ENCODE measurements at places on chromosomes 2 and 18.

- no peak for DNase-seq
Observed at GRCh38 chr2:169961911-169962310, 134.7 kb downstream of the UBR3 start.

- DNase-seq: no peak
Observed at GRCh38 chr2:118639371-118639770, 208.1 kb downstream of the EN1 start.

GRCh38 chr18:50679656-50680055 lies 119.8 kb downstream of the MAPK4 start:
- no peak for DNase-seq

GRCh38 chr2:132911726-132912724 lies 242.0 kb upstream of the LYPD1 start:
- DNase-seq: no peak

DNA sequence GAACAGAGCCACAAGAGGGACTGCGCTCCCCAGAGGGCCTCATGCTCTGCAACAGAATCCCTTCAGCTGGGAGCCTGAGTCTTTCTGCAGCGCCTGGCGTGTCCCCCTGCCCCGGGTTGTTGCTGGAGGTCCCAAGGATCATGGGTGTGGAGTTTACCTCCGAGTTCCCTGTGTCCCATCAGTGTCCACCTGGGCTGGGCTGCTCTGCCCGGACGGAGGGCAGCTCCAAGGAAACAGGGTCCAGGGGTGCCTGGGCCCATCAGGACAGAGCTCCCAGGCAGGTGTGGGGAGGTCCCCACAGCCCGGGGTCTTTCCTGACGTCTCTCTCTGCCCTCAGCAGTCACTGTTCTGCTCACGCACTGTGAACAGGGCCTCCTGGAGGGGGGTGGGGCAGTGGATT lies 63.5 kb downstream of the EMILIN2 start:
- no peak for DNase-seq

DNA sequence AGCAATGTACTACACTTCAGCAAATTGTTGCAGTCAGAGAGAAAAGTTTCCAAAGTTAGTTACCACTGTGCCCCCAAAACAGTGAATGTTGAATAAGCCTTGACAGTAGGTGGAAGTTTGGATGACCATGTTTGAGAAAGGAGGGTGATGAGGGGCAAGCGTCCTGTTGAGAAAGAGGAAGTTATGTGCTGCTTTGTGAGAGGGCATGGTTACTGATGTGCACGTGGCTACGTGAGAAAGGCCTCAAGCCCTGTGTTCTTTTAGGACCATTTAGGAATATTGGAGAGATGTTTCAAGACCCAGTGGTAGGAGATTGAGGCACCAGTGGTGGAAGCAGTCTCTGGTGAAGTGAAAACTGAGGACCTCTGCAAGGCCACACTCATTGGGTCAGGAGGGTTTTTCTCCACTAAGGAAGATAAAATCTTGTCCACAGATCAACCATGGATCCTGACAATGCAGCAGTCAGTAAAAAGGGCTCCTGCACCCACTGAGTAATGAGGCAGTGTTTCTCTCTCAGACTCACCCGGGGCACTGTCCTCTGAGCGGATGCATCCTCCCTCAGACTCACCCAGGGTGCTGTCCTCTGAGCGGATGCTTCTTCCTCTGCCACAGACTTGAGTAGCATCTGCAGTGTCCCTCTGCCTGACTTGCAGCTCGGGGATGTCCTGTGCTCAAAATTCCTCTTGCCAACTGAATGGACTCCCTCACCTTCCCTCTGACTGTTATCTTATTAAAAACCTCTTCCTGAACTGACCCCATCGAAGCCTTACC lies 34.7 kb upstream of the ACTR3 start:
- no peak for DNase-seq

DNA sequence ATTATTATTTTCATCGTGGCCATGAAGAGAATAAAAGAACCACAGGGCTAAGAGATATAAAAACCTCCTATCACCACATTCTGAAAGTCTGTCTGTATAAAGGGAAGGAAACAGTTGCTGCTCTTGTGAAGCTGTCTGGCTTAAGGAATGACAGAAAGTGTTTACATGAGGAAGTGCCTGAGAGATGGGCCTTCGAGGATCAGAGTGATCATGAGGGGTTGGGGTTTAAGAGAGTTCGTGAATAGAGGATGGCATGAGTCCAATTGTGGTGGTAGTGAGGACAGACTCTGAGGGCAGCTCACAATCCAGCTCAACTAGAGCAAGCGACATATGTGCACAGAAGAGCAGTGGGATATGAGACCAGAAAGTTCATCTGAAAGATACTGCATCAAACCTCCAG lies 65.8 kb upstream of the PIEZO2 start:
- DNase-seq: no peak

Data from spinal cord (tissue), 10 donors.